Activated CD8-positive, alpha-beta memory T cell treated with anti-CD3 and anti-CD28 coated beads, Interleukin-2, amount 10 ng/mL, durations not matched to agents 7 days and 5 days (primary cell): ENCODE measurements at places on chromosomes 6 and 20. TPM values are rescaled to one million over a fixed set of nuclear protein-coding genes. Genes with fewer than 3 reads are reported as not detected.

Gene CAP2
- not detected for total RNA-seq

DNA sequence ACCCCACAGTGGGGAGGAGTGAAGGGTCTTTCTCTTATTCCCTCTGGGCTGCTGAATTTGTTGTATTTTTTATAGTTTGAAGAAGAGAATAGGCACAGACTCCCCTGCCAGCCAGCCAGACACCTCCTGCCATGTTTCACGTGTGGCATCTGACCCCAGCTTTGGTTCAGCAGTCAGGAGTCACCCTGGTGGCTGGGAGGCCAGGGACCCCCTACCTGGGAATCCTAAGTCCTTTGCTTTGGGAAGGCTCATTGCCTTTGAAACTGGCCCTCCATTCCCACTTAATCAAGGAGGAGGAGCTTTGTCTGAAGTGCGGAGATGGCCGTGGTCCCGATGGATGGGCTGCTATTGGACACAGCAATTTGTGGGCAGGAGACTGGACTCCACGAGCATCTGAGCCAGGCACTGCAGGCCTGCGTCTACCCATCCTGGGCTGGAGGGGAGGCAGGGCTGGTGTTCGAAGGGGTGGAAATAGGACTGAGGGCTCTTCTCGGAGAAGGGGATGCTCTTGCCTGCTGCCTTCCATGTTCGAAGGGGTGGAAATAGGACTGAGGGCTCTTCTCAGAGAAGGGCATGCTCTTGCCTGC is 196.1 kb downstream of the DLL1 start:
- peak; percentile 21 for DNase-seq
- peaks cover under 1% of the 10 kb centered on the region for H3K36me3 ChIP-seq
- H3K27ac ChIP-seq, result no peak overlapping the region
- peaks cover 13% of the 10 kb centered on the region for H3K27me3 ChIP-seq
- H3K4me3 ChIP-seq, result no peak overlapping the region

DNA sequence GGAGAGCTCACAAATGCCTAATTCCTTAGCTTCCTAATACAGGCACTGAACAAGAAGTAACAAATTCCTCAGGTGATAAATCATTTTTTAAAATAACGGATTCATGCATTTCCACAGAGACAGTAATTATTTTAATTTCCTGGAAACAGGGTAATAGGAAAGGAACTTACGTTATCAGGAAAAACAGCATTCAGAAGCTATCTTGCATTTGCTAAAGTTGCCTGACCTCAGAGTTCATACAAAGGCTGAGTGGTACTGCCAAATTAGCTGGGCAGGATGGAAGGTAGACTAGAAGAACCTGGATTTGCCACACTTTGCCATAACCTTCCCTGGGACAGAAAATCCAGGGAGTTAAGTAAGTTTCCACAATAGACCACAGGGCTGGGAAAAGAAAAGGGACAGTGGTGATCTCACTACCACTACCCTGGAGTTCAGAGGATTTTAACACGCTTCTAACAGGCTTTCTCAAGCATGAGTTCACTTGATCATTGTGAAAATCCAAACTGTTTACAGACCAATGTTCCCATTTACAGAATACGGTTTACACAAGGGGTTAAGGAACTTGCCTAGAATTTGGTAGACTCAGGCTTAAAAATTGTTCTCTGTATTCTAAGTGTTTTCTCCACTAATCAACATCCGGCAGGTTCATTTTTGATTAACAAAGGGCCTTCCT is 57.0 kb downstream of the KIF13A start:
- no peak overlapping the region for H3K27ac ChIP-seq
- H3K36me3 ChIP-seq, result no peaks in the 10 kb centered on the region
- H3K4me3 ChIP-seq, result no peak overlapping the region
- no peaks in the 10 kb centered on the region for H3K4me1 ChIP-seq

DNA sequence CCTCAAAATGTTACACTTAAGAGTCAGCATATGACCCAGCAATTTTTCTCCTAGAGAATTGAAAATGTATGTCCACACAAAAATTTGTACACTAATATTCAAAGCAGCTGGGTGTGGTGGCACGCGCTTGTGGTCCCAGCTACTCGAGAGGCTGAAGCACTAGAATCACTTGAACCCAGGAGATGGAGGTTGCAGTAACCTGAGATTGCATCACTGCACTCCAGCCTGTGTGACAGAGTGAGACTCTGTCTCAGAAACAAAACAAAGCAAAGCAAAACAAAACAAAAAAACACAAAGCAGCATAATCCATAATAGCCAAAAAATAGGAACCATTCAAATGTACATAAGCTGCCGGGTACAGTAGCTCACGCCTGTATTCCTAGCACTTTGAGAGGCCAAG is 1.6 kb upstream of the RPF2 start:
- no peak for DNase-seq
- no peaks in the 10 kb centered on the region for H3K27me3 ChIP-seq
- peak overlapping the region; percentile 47 for H3K27ac ChIP-seq
- H3K4me1 ChIP-seq, result peaks cover 32% of the 10 kb centered on the region

DNA sequence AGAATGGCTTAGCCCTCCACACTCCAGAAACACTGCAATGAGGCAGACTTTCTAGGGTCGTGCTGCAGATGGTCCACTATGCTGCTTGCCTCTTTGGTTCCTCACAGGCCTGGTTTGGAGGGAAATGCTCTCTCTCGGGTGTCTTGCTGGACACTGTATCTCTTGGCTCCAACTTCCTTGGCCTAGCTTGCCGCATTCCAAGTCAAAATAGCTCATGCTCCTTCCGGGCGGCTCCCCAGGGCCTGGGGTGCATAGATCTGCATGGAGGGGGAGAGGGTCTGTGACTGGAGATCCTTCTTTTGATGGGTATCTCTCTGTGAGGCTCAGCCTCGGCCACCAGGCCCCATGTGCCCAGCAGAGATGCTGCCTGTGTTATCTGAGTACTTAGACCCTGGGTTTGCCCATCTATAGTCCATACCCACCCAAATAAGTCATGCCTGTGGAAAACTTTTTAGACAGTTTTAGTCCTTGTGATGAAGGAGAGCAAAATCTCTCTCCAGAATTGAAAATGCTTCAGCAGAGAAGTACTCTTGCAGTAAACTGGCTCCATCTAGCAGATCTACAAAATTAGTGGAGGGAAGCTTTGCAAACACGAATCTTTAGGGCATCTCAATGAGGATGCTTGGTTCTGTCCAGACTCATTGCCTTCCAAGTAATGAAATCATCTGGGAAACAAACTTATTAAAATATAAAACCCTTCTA is 264.1 kb upstream of the RIN2 start:
- no peak for DNase-seq
- H3K4me3 ChIP-seq, result no peak overlapping the region
- H3K36me3 ChIP-seq, result no peaks in the 10 kb centered on the region
- H3K27me3 ChIP-seq, result no peaks in the 10 kb centered on the region

Gene SAMD3
- 47.9 TPM for total RNA-seq

DNA sequence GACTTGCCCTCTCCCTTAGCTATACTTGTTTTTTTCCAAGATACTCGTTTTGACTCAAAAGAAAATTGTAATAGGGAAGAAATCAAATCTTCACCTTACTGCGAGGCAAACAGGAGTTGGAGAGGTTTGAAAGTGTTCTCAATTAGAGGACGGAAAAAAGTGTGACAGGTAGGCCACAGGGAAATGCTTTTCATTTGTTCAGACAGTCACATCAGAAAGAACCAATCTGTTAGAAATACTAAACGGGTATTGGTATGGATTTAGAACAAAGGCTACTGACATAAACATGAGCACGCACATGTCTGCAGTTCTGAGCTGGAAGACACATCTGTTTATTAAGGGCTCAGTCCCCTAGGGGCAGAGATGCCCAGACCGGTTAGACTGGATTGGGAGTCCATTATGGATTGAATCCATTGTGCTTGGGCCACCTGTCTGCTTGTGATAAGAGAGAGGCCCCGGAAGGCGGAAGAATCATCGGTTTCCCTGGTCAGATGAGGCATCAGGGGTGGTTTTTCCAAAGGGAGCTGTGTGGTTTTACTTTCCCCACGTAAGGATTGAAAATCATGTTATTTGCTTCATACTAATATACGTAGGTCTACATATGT is 220.9 kb upstream of the MYLIP start:
- H3K4me1 ChIP-seq, result peaks cover 25% of the 10 kb centered on the region
- no peak overlapping the region for H3K4me3 ChIP-seq
- H3K27me3 ChIP-seq, result no peaks in the 10 kb centered on the region
- peaks cover 2% of the 10 kb centered on the region for H3K36me3 ChIP-seq

- H3K27me3 ChIP-seq, result no peaks in the 10 kb centered on the region
- H3K4me1 ChIP-seq, result peaks cover 8% of the 10 kb centered on the region
- DNase-seq, result no peak
- no peak overlapping the region for H3K27ac ChIP-seq
- no peak overlapping the region for H3K4me3 ChIP-seq
- H3K36me3 ChIP-seq, result peaks cover 2% of the 10 kb centered on the region
These were observed 9.5 kb upstream of the NXT1 start for GRCh38 chr20:23341073-23341472.

GRCh38 chr20:5504061-5504739 is 187.4 kb upstream of the PROKR2 start:
- H3K27ac ChIP-seq, result no peak overlapping the region
- no peaks in the 10 kb centered on the region for H3K36me3 ChIP-seq
- peaks cover 16% of the 10 kb centered on the region for H3K27me3 ChIP-seq
- DNase-seq, result peak; percentile 47
- H3K4me1 ChIP-seq, result no peaks in the 10 kb centered on the region

Gene NHLRC1
- not detected for total RNA-seq

- peaks cover 2% of the 10 kb centered on the region for H3K4me1 ChIP-seq
- no peak overlapping the region for H3K4me3 ChIP-seq
- no peak for DNase-seq
These were observed 107.7 kb upstream of the RALGAPA2 start for GRCh38 chr20:20820104-20820503.

DNA sequence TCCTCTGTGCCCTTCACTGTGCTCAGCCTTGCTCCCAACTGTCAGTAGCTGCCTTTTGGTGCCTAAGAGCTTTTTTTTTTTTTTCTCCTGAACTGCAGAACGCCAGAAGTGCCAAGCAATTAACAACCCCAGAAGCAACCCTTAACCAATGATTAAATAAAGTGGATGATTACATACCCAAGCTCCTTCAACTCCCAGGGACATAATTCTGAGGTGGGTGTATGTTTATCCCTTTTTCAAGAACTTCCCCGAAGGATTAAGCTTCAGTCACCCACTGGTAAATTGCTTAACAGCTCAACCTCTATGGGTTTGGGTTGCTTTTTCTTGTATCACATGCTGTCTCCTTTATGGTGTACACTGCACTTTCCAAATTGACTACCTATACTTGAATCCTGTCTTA is 41.1 kb downstream of the KLHL31 start:
- peaks cover 5% of the 10 kb centered on the region for H3K27me3 ChIP-seq
- H3K36me3 ChIP-seq, result no peaks in the 10 kb centered on the region
- no peak overlapping the region for H3K4me3 ChIP-seq
- no peak overlapping the region for H3K27ac ChIP-seq

DNA sequence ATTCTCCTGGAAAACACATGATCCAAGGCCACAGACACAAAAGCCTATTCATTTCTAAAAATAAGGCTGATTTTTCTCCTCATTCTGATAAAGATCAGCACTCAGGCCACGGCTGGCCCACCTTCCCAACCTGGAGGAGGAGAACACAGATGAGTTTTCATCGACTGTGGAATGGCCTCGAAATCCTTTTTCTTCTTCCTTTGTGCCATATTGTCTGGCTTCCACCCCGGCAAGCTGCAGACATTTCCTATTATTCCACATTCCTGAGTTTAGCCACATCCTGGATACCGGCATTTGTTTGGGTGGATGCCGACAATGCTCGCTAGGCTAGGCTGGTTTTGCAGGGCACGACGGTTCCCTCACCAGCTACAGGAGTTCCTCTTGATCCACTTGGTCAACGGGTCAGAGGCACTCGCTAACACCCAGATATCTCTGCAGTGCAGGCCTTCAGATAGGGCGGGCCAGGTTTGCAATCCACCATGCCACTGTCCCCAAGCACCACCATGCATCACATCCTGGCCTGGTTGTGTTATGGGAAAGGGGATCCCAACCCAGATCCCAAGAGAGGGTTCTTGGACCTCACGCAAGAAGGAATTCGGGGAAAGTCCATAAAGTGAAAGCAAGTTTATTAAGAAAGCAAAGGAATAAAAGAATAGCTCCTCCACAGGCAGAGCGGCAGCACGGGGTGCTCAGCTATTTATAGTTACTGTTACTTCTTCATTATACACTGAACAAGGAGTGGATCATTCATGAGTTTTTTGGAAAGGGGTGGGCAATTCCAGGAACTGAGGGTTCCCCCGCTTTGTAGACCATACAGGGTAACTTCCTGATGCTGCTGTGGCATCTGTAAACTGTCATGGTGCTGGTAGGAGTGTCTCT is 4.2 kb upstream of the CTSZ start:
- H3K4me3 ChIP-seq, result no peak overlapping the region
- H3K4me1 ChIP-seq, result peaks cover 47% of the 10 kb centered on the region
- no peaks in the 10 kb centered on the region for H3K36me3 ChIP-seq
- no peaks in the 10 kb centered on the region for H3K27me3 ChIP-seq
- peak; percentile 75 for DNase-seq

Gene TDRD6
- total RNA-seq, result not detected

GRCh38 chr6:50135968-50136367 is 86.2 kb upstream of the DEFB112 start:
- H3K27ac ChIP-seq, result no peak overlapping the region
- DNase-seq, result no peak
- no peaks in the 10 kb centered on the region for H3K4me1 ChIP-seq
- H3K36me3 ChIP-seq, result no peaks in the 10 kb centered on the region
- no peaks in the 10 kb centered on the region for H3K27me3 ChIP-seq

DNA sequence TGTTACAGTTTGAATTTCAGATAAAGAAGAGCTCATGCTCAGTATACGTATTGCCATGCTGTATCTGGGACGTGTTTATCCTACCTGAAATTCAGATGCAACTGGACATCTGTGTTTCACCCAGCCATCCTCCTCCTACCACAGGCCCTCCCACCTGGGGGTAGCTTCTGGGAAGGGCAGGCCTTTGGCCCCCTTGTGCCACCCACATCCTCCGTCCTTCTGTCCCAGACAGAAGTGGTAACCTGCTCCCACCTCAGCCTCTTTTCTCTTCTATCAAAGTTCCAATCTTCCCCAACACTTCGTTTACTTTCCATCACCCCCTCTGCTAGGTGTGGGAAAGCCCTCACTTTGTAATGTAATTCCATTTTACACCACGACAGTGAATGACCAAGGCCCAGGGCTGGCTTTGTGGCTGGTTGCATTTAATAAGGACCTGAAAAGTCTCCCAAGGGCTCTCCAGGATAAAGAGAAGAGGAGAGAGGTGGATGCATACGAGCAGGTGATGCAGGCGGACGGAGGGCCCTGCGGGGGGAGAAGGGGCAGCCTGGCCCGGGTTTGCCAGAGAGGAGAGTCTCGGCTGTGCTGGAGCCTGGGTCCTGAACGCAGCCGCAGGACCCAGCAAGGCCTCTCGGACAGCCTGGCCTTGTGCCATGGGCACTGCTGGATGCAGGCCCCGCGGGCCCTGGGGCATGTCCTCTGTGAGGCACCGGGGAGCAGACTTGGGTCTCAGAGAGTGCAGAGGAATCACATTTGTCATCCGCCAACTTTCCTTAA is 98.4 kb downstream of the PSMB1 start:
- H3K36me3 ChIP-seq, result no peaks in the 10 kb centered on the region
- peaks cover 12% of the 10 kb centered on the region for H3K4me1 ChIP-seq
- H3K4me3 ChIP-seq, result no peak overlapping the region
- no peak overlapping the region for H3K27ac ChIP-seq
- DNase-seq, result no peak
- peaks cover 2% of the 10 kb centered on the region for H3K27me3 ChIP-seq
